ENCODE measurements at places on chromosomes 16 and 17. TPM values are rescaled to one million over a fixed set of nuclear protein-coding genes. Genes with fewer than 3 reads are reported as not detected.

DNA sequence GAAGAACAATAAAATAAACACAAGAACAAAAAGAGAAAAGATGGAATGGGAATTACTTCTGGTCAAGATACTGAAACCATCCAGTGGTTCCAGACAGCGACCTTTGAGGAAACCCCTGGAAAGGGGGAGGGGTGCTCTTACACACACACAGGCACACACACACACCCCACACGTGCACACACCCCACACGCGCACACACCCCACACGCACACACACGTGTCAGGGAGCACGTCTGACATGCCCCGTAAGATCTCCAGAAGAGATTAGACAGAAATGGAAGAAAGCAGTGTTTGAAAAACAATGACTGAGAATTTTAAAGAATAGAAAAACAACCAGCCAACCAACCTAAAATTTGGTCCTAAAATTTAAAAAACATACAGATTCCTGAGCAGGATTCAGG lies 45.3 kb upstream of the FASN start:
- DNase-seq, result no peak

DNA sequence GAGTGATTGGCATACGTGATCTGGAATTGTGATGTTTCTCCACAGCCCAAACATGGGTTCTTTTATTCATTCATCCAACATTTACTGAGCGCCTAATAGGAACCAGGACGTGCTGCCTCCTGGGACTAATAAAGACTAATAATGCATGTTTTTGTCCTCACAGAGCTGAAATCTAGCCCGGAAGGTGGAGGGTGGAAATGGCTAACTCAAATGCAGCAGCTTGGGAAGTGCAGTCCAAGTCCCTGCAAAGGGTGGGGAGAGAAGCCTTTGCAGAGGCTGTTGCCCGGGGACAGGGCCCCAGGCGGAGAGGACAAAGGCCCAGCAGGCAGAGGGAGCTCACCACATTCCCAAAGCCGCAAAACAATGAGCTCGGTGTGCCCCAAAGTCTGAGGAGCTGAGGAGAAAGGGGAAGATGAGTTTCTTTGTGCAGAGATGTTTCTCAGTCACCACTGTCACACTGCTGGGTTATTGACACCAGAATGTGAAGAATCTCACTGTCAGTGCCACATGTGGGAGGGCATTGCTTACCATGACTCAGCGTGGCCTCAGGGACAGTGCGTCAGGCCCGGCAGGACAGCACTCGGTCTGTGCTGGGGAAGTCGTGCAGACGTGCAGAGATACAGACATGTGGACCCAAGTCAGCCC lies 118.2 kb upstream of the CHMP6 start:
- peak; percentile 23 for DNase-seq

- no peak for DNase-seq
These were observed 555.0 kb upstream of the RBFOX1 start for GRCh38 chr16:6777624-6778023.

- DNase-seq, result no peak
These were observed 181.1 kb downstream of the CCDC182 start for GRCh38 chr17:57563958-57564357.

DNA sequence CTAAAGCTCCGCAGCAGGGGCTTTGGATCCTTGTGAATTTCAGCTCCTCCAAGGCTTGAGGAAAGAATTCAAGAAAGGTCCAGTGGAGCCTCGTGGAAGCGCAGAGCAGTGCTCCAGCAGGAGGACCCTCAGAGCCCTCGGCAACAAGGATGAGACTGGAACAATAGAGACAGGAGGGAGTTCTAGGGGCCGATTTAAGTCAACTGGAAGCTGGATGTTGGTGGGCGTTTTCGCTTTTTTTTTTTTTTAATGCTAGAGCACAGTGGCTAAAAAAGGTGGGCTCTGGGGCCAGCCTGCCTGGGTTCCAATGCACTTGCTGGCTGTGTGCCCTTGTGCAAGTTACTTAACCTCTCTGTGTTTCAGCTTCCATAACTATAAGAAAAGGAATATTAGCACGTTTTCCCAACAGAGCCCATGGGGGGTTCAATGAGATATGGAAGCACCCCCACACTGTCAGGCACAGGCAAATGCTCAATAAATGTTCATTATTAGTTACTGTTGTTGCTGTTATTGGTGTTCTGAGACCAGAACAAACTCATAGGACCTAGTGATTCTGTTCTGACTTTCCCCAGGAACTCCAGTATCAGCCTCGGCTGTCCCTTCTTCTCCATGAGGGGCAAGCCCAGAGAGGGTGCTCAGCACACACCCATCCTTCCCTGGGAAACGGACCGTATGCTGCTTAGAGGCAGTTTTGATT lies 5.3 kb upstream of the CBX8 start:
- no peak for DNase-seq

- DNase-seq, result peak; percentile 7
These were observed 119.7 kb upstream of the CACNG5 start for GRCh38 chr17:66715076-66715675.

DNA sequence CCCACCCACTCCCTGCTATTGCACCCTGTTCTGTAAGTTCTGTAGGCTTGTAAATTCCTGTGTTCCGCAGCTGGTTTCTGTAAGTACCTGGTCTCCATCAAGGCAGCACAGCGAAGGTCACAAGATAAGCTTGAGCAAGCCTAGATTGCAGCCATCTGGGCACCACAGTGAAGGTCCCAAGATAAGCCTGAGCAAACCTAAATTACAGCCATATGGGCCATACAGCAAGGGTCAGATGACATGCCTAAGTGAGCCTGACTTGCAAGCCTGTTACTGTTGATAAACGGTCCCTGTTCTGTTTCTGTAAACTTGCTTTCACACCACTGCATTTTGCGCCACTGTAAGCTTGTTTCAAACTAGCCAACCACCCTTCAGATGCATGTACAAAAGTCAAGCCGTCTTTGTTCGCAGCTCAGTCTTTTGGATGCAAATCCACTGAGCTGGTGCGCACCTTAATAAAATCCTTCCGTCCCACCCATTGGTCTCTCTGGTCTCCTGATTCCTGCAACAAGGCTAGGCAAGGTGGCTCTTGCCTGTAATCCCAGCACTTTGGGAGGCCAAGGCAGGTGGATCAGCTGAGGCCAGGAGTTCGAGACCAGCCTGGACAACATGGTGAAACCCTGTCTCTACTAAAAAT lies 42.6 kb upstream of the ATF7IP2 start:
- DNase-seq, result no peak

GRCh38 chr17:27473748-27474609 lies 17.7 kb downstream of the KSR1 start:
- DNase-seq, result no peak

CTCF gene
- total RNA-seq, result 67.8 TPM

Data from Caco-2 (cell line).